ENCODE measurements at places on chromosomes 13 and 19.

- peak; percentile 33 for DNase-seq
Measured at GRCh38 chr19:30799865-30800755, 427.9 kb downstream of the ZNF536 start.

DNA sequence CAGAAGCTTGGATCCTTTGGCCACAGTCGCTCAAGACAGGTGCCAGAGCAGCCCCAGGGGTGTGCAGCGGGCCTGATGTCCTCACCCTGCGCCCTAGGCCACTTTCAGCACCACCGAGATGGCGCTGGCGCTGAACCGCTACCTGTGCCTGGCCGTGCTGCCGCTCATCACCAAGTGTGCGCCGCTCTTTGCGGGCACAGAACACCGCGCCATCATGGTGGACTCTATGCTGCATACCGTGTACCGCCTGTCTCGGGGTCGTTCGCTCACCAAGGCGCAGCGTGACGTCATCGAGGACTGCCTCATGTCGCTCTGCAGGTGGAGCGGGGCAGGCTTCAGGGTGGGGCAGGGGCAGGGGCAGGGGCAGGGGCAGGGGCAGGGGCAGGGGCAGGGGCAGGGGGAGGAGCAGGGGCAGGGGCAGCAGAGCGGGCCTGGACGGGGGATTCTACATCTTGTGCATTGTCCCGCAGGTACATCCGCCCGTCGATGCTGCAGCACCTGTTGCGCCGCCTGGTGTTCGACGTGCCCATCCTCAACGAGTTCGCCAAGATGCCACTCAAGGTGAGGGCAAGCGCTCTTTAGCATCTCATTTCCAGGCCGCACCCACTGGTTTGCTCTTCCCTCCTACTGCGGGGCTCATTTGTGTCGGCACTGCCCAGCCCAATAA lies 69.1 kb downstream of the RYR1 start:
- no peak for DNase-seq

DNA sequence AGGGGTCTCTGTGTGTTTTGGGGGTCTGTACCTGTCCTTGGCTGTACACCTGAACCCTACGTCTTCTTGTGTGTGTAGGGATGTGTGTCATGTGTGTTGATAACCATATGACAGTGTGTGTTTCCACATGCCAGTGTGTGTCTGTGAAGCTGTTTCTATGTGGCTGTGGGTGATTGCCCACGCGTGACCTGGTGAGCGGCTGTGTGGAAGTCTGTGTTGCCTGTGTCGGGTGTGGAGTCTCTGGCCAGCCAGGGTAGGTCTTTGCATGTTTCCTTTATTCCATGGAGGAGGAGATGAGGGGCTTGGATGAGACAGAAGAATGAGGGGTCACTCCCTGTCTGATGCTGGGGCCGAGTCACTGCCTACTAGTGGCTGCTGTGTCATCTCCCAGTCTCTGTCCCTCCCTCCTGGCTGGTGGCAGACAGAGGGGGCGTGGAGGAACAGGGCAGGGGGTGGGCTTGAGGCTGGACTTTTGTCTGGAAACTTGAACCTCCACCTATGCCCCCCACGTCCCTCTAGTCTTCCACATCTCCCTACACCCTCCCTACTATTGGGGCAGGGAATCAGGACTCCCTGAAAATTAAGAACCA lies 2.8 kb upstream of the FOSB start:
- DNase-seq = no peak

GRCh38 chr13:33649212-33649878 lies 168.6 kb upstream of the RFC3 start:
- DNase-seq = no peak

All from heart left ventricle (tissue), 16 donors.